ENCODE measurements at places on chromosomes 13 and 19. TPM values are rescaled to one million over a fixed set of nuclear protein-coding genes. Genes with fewer than 3 reads are reported as not detected.

DOCK6 gene
- total RNA-seq: 2.5 TPM

LILRB2 gene
- total RNA-seq: 0.25 TPM

C19orf85 gene
- not detected for total RNA-seq

FCER2 gene
- total RNA-seq: under 0.01 TPM

ACER1 gene
- total RNA-seq: not detected

PDX1 gene
- total RNA-seq: not detected

AMH gene
- 0.74 TPM for total RNA-seq

KLK12 gene
- total RNA-seq: not detected

ZNF724 gene
- total RNA-seq: 10.6 TPM

DMKN gene
- total RNA-seq: 0.49 TPM

ABCA7 gene
- total RNA-seq: 0.74 TPM

ANKLE1 gene
- total RNA-seq: 0.74 TPM

ZNF235 gene
- 12.8 TPM for total RNA-seq
